NCI-H460 (cell line): ENCODE measurements at places on chromosomes 3 and 15. TPM values are rescaled to one million over a fixed set of nuclear protein-coding genes. Genes with fewer than 3 reads are reported as not detected.

The IQCF5 gene
- not detected in 2 replicates for total RNA-seq

The SCN11A gene
- total RNA-seq: not detected in 2 replicates

DNA sequence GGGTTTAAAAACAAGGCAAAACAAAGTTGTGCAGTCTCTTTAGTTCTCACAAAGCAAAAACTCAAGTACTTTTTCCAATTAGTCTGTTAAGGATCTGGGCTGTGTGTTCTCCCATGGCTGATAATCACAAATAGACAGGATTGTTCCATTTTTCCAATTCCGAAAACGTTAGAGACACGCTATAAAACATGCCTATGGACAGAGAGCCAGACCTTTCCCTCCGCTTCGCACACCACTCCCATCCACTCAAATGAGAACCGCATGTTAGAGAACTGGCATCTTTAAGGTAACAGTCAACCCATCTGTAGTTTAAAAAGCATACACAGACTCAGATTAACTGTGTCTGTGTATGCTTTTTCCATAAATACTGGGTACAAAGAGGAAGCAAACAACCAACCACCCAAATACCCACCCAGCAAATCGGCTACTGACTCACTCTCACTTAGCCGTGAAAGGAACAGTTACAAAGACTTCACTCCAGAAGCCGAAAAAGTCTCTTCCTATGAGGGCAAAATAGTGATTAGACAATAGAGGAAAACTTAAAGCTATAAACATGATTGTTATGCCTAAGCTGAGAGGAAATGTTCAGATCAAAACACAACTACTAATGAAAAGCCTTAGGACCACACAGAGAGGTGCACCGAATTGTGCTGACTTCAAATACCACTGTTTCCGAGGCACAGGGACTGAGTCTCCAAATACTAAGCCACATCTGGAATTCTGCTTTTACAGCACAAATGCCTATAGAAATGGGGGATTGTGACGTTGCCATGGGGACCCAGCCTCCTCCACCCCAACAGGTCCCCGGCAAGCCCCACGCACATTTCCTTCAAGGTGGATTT, 36.1 kb downstream of the IL17RD start:
- DNase-seq: no peak

- no peak for DNase-seq
These were observed 25.8 kb downstream of the SHC4 start for GRCh38 chr15:48937886-48938285.

DNA sequence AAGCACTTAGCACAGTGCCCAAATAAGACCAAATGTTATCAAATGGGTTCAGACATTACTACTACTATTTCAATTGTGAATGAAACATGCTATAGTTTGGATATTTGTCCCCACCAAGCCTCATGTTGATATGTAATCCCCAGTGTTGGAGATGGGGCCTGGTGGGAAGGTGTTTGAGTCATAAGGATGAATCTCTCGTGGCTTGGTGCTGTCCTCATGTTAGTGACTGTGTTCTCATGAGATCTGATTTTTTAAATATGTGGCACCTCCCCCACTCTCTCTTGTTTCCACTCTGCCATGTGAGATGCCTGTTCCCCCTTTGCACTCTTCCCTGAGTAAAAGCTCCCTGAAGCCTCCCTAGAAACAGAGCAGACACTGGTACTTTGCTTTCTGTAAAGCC, 148.7 kb upstream of the TGFBR2 start:
- no peak for DNase-seq
